ENCODE measurements at places on chromosomes 6 and 20. TPM values are rescaled to one million over a fixed set of nuclear protein-coding genes. Genes with fewer than 3 reads are reported as not detected.
A peak's percentile ranks its signal among the peaks of the same experiment; 100 is the strongest.

The TSHZ2 gene
- total RNA-seq, result 2.3 TPM

DNA sequence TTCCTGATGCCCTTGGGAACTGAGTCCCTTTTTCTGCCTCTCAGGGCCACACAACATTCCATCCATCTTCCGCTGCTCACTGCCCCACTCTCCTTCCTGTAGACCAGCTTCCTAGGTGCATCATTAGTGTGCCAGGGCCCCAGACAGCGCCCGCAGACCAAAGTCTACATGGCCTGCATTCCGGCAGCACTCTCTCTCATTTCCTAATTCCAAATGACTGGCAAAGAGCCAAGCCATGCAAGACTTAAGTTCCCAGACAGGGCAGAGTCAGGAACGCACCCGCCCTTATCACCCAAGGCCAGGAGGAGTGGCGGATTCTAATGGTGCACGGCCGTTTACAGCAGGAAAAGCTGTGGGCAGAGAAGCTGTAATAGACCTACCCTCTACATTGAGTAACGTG lies 159.8 kb upstream of the ARID1B start:
- peak; percentile 67 for DNase-seq

DNA sequence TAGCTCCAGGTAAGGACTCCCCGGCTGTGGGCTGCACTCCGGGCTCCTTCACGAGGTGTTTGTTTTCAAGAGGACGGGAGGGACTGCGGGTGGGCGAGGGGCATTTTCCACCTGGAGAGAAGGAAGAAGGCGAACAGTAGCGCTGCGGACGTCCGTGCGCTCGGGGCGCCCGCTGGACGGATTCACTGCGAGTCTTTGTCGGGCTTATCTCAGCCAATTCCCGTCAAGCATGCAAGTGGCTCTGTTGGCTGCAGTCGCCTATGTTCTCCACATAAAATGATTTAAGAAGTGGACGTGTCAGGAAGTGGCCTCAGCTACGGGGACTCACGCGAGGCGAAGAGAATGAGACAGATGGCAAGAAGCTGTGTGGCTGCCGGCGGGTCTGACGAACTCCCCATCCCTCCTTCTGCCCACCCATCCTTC lies 332 bp downstream of the GRIK2 start:
- peak; percentile 21 for DNase-seq

- no peak for DNase-seq
Measured at GRCh38 chr6:100796049-100796823, 84.9 kb downstream of the ASCC3 start.

DNA sequence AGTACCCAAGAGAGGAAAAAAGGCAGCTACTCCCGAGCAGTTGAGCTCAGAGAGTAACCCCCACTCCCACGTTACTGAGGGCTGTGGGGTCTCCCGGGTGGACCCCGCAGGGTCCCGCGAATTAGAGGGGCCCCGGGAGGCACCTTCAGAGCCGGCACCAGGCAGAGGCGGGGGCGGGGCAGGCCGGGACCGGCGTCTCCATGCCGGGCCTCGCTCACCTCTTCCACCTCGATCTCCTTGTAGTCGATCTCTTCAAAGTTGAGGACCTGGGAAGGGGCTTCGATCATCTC lies 381 bp downstream of the MAP3K7 start:
- DNase-seq, result peak; percentile 9

DNA sequence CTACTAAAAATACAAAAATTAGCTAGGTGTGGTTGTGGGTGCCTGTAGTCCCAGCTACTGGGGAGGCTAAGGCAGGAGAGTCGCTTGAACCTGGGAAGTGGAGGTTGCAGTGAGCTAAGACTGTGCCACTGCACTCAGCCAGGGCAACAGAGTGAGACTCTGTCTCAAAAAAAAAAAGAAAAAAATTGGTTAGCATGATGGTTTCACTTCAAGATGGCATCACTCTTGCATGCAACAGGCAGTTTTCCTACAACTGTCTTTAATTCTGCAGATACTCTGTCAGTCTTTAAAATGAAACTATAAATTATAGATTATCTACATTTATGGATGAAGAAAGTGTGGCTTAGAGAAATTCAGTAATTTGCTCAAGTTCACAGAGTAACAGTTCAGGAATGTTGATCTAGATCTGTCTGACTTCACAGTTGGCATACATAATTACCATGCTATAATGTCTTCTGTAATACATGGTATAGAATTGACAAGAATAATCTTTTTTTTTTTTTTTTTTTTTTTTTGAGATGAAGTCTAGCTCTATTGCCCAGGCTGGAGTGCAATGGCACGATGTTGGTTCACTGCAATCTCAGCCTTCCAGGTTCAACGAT lies 27.0 kb downstream of the ITCH start:
- DNase-seq, result no peak

The ANGPT4 gene
- not detected for total RNA-seq

DNA sequence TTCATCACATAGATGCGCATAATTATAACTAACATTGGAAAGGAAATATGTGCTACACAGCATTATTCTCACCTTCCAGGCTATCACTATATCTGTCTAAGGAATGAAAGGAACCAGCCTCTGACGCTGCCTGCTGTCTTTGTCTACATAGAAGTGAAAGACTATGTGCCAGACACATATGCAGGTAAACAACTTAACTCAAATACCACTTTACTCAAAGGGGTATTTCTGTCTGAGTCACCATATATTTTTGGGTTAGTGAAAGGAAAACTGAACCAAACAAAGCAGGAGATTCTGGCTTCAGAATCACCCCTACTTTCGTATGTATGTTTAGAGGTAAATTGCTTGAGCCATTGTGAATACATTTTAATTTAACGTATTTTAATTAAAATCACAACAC lies 328.6 kb upstream of the PLCB4 start:
- DNase-seq, result no peak
